ENCODE measurements at places on chromosomes 11 and 22.

GRCh38 chr11:95920460-95921105 lies 3.3 kb downstream of the MTMR2 start:
- DNase-seq: no peak

- no peak for DNase-seq
Measured at GRCh38 chr11:111605681-111606080, 3.4 kb downstream of the SIK2 start.

DNA sequence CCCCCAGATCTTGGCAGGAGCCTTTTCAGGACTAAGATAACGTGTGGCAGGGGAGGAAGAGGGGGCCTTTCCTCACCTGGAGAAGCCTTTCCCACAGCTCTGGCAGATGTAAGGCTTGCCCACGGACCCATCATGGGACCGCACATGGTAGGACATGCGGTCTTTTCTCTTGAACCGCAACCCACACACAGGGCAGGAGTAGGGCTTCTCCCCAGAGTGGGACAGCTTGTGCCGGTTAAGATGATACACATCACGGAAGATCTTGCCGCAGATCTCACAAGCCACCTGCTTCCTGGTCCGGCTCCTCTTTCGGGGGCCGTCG lies 1.9 kb downstream of the PATZ1 start:
- no peak for DNase-seq

- DNase-seq: no peak
Measured at GRCh38 chr22:31279821-31280505, 12.3 kb downstream of the PIK3IP1 start.

DNA sequence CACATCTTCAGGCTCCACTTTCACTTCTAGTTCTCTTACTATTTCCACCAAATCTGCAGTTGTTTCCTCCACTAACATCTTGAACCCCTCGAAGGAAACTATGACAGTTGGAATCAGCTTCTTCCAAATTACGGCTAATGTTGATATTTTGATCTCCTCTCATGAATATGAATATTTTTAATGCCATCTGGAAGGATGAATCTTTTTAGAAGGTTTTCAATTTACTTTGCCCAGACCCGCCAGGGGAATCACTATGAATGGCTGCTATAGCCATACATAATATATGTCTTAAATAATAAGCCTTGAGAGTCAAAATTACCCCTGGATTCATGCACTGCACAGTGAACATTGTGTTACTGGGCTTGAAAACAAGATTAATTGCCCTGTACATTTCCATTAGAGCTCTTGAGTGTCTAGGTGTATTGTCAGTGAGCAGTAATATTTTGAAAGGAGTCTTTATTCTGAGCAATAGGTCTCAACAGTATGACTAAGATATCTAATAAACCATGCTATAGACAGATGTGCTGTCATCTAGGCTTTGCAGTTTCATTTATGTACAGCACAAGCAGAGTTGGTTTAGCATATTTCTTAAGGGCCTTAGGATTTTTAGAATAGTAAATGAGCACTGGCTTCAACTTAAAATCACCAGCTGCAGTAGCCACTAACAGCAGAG lies 48.3 kb upstream of the LRRC55 start:
- DNase-seq: no peak

DNA sequence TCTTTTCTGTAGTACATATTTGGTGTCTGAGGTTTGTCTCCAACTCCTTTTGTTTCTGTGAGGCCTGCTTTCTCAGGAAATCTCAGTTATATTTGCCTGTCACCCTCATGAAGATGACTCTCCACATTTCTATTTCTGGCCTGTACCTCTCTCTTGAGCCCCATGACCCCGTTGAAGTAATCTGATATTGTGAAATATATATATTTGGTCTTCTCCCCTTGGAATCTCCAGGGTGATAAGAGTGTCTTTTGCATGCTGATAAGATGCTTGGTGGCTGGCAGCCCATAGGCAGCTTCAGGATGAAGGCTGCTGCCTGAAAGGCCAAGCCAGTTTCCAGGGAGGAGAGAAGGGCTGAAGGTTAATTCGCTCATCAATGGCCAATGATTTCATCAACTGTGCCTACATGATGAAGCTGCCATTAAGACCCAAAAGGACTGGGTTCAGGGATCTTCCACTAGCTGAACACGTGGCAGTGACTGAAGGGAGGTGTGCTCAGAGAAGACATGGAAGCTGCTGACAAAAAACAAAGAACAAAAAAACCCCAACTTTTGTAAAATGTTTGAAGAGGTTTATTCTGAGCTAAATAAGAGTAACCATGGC lies 67.4 kb downstream of the MICAL2 start:
- DNase-seq: no peak

DNA sequence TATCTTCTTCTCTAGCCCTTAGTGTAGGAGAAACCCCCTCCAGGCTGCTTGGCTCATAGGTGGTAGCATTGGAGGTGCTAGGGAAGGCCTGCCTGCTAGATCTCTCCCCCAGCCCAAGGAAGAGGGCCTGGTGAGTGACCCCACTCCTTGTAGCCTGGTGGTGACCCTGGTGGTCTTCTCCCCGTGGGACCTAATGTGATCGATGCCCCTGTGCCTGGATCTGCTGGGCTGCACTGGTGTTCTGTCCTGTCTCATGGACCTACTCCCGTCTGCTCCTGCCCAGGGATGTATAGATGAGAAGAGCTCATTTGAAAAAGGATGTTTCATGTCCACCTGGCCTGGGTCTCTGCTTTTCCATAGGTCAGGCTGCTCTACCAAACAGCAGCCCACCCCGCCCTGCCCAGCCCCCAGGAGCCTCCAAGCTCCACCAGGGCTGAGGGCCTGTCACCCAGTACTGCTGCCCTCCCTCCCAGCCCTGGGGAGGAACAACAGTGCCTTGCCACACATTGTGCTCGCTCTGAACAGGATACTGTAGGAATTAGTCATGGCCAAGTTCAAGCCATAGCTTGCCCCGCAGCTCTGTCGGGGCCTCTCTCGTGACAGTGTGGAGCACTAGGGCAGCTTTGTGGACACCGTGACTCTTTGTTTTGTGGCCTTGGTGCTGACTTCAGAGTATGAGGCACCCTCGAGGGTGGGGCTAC lies 19.7 kb downstream of the SLC37A2 start:
- no peak for DNase-seq
